ENCODE measurements at places on chromosomes 13 and 19. TPM values are rescaled to one million over a fixed set of nuclear protein-coding genes. Genes with fewer than 3 reads are reported as not detected.
A peak's percentile ranks its signal among the peaks of the same experiment; 100 is the strongest.

DNA sequence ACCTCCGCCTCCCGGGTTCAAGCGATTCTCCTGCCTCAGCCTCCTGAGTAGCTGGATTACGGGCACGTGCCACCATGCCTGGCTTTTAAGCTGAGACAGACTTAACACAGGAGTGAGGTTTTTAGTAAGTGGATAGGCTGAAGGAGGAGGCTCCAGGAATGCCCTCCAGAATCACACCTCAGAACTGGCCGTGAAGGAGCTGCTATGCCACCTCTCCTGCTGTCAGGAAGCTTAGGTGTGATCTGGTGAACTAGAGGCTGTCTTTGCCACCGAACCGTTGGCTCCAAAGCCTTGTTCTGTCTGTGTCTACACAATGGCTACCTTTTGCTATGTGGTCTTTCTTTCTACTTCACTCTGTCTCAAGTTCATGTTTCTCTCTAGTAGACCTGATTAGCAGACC lies 4.2 kb downstream of the PDCD2L start:
- H3K36me3 ChIP-seq: peaks cover 25% of the 10 kb centered on the region
- H3K27me3 ChIP-seq: no peaks in the 10 kb centered on the region
- no peak overlapping the region for H3K27ac ChIP-seq

DNA sequence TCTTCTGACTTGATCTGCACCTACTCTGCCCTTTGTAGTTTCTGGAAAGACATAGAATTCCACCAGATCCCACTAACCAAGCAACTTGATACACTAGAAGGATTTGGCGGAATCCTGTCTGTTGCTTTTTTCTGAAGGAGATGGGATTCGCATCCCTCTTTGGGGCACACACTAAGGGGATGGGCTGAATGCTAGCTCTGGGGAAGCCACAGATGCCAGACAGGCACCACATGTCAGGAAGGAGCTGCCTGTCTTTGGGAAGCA lies 52.1 kb downstream of the SERP2 start:
- H3K27ac ChIP-seq: no peak overlapping the region
- DNase-seq: no peak
- peaks cover 14% of the 10 kb centered on the region for H3K27me3 ChIP-seq
- no peak overlapping the region for H3K4me3 ChIP-seq
- no peaks in the 10 kb centered on the region for H3K36me3 ChIP-seq

ZNF837 gene
- total RNA-seq: 1.9 TPM

DNA sequence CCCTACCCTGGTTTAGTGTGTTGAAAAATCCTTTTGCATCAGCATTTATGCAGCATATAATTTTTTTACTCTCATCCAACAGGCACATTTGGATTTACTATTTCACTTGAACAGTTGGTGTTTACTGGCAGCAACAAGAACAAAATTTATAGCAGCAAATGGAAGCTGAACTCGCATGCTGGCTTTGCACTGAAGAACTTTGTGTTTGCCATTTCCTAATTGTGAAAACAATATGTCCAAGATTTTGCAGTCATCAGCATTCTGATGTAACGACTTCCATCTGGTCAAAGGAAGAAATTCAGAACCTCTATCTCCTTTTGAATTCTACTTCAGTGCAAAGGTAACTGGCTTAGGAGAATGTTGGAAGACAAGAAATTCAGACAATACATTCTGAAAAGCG lies 131.0 kb downstream of the DLEU7 start:
- no peak overlapping the region for H3K4me3 ChIP-seq
- no peak for DNase-seq
- H3K27me3 ChIP-seq: peaks cover 3% of the 10 kb centered on the region
- H3K36me3 ChIP-seq: no peaks in the 10 kb centered on the region
- H3K27ac ChIP-seq: no peak overlapping the region
- H3K4me1 ChIP-seq: peaks cover 18% of the 10 kb centered on the region

MAP4K1 gene
- total RNA-seq: 243 TPM

SLC10A2 gene
- not detected for total RNA-seq

- H3K27me3 ChIP-seq: peaks cover 4% of the 10 kb centered on the region
- no peaks in the 10 kb centered on the region for H3K36me3 ChIP-seq
- no peak for DNase-seq
- H3K4me3 ChIP-seq: no peak overlapping the region
- H3K27ac ChIP-seq: no peak overlapping the region
- H3K4me1 ChIP-seq: no peaks in the 10 kb centered on the region
Measured at GRCh38 chr13:108974686-108975085, 345.3 kb downstream of the MYO16 start.

DNA sequence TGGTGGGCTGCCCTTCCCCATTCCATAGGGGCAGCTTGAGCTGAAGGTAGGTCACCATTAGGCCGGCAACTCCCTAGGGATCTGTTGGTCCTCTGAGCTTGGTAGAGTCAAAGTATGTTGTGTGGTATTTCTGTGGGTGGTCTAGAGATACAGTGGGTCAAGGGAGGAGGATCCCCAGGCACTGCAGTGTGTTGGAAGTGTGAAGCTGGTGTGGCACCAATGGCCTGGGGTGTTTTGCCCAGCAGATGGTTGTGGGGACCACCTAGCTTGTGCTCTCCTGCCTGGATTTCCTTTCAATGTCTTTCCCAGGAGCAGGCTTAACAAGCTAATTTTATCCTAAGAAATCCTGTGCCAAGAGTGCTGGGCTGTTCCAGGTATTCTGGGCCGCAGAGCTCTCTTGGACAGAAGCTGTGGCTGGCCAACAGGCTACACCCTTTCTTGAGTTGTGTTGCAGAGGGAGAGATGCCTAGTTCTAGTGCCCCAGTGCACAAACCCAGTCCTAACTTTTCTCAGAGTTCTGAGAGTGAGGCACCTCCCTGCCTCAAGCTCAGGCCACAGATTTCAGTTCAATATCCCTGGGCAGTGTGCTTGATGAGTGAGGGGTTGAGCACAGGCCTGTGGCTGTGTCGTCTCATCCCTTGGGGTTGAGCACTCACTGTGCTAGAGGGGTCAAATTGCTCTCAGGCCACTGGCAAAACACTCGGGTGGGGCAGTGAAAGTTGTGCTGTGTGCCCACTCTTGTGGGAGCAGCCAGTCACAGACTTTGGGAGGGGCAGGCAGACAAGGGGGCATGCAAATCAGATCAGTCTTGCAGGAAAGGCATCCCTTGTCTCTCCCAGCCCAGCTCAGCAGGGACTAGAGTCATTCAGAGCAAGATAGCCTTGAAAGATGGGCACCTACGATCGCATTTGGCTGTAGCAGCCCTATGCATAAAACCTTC lies 1806.1 kb upstream of the MIR17HG start:
- H3K4me1 ChIP-seq: no peaks in the 10 kb centered on the region
- no peak overlapping the region for H3K4me3 ChIP-seq
- no peak overlapping the region for H3K27ac ChIP-seq

CEACAM19 gene
- total RNA-seq: 2.7 TPM

GRCh38 chr19:50413531-50413930 lies 5.2 kb upstream of the SPIB start:
- DNase-seq: no peak
- peaks cover 9% of the 10 kb centered on the region for H3K27me3 ChIP-seq
- H3K27ac ChIP-seq: no peak overlapping the region
- H3K4me1 ChIP-seq: peaks cover 8% of the 10 kb centered on the region
- peaks cover 11% of the 10 kb centered on the region for H3K36me3 ChIP-seq
- no peak overlapping the region for H3K4me3 ChIP-seq

POSTN gene
- not detected for total RNA-seq

GRCh38 chr19:19911150-19911549 lies 10.4 kb downstream of the ZNF93 start:
- H3K27ac ChIP-seq: no peak overlapping the region
- no peak overlapping the region for H3K4me3 ChIP-seq
- no peaks in the 10 kb centered on the region for H3K4me1 ChIP-seq
- no peaks in the 10 kb centered on the region for H3K36me3 ChIP-seq
- no peaks in the 10 kb centered on the region for H3K27me3 ChIP-seq

DNA sequence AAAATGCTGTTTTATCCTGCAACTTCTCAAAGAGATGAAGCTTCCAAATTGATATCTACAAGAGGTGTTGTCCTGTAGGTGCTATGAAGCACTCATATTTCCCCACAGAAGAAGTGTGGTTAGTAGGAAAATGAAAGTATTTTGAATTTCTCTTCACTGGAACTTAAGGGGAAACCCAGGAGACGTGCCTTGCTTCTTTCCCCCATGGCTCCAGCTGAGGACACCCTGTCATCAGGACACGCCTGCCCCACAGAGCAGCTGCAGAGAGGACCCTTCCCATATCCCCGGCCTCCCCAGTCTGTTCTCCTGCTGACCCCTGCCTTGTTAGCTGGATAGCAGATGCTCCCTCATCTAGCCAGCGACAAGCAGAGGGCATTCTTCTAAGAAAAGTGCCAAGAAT lies 371.3 kb downstream of the COG6 start:
- no peak for DNase-seq
- no peak overlapping the region for H3K27ac ChIP-seq
- no peaks in the 10 kb centered on the region for H3K27me3 ChIP-seq
- no peaks in the 10 kb centered on the region for H3K36me3 ChIP-seq

- DNase-seq: peak; percentile 90
- no peaks in the 10 kb centered on the region for H3K36me3 ChIP-seq
- H3K4me1 ChIP-seq: peaks cover 3% of the 10 kb centered on the region
- H3K27me3 ChIP-seq: no peaks in the 10 kb centered on the region
Measured at GRCh38 chr13:30408319-30409101, 13.8 kb upstream of the UBE2L5 start.

ZNF546 gene
- total RNA-seq: 18.0 TPM

CEACAM4 gene
- 0.53 TPM for total RNA-seq

IGSF23 gene
- not detected for total RNA-seq

DNA sequence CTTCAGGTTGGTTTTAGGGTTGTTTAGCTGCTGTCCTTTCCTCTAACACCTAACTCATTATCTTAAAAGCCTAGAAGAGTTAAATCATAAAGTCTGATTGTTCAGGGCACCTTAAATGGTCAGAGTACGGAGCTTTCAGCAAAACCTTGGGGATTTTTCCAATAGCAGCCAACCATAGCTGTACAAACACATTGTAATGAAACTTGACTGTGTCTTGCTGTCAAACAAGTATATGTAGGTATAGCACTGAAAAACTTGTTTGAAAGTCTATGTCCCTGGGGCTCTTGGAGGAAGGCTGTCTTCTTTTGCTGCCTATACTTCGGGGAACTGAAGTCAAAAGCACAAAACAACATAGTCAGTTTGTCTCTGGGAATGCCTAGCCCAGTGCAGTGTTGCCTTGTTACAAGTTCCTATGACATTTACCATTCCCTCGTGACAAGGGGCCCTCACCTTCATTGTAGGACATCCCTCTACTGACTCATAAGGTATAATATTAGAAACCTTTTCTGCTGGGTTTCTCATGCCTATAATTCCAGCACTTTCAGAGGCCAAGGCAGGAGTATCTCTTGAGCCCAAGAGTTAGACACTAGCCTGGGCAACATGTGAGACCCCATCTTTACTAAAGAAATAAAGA lies 474.5 kb upstream of the NBEA start:
- H3K4me3 ChIP-seq: no peak overlapping the region
- no peak overlapping the region for H3K27ac ChIP-seq
- no peaks in the 10 kb centered on the region for H3K27me3 ChIP-seq
- no peaks in the 10 kb centered on the region for H3K36me3 ChIP-seq

APBA3 gene
- 78.2 TPM for total RNA-seq

DNA sequence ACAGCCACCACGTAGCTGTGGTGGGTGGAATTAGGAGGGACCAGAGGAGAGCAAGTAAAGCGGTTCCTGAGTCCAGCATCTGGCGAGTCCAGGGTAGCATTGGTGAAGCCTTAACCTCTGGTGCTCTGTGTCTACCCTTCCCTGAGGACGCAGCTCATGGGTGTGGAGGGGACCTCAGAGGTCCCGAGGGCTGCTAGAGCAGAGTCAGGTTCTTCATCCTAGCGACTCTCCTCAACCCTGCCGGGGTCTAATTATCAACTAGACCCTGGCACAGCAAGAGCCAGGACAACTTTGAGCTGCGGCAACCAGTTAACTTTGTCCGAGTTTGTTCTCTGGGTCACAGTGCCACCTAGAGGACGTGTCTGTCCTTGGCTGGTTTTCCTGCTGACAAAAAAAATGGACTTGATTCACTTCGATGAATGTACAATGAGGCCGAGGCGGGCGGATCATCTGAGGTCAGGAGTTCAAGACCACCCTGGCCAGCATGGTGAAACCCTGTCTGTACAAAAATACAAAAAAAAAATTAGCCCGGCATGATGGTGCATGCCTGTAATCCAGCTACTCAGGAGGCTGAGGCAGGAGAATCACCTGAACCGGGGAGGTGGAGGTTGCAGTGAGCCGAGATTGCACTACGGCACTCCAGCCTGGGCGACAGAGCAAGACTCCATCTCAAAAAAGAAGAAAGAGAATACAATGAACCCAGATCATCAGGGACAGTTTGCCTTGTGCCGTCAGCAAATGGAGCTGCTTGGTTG lies 25.0 kb downstream of the TSSK6 start:
- peak overlapping the region; percentile 98 for H3K27ac ChIP-seq
- H3K4me3 ChIP-seq: no peak overlapping the region
- peaks cover 47% of the 10 kb centered on the region for H3K36me3 ChIP-seq
- peaks cover 32% of the 10 kb centered on the region for H3K4me1 ChIP-seq
- peak; percentile 83 for DNase-seq

- H3K4me1 ChIP-seq: no peaks in the 10 kb centered on the region
- H3K4me3 ChIP-seq: no peak overlapping the region
- no peak overlapping the region for H3K27ac ChIP-seq
- H3K36me3 ChIP-seq: no peaks in the 10 kb centered on the region
- no peaks in the 10 kb centered on the region for H3K27me3 ChIP-seq
Measured at GRCh38 chr13:79725841-79726240, 244.9 kb downstream of the NDFIP2 start.

DNA sequence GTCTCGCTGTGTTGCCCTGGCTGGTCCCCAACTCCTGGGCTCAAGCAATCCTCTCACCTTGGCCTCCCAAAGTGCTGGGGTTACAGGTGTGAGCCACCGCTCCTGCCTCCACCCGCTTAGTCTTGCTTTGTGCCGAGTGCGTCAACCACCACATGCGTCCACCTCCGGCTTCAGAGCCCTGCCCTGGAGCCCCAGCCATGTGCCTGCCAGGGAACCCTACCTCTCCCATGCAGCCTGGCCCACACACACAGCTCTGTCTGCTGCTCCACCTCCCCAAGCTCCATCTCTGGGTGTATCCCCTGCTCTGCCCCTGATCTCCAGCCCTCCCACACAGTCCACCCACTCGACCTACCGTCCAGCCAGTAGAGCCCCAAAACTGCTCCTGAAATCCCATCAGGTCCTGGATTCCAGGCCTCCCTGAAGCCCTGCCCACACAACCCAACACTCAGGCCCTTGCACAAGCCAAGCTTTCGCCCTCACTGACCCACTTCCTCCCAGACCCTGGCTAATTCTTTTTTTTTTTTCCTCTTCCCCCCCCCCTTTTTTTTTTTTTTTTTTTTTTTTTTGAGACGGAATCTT lies 9.6 kb downstream of the CYP2F1 start:
- no peak overlapping the region for H3K27ac ChIP-seq
- no peak overlapping the region for H3K4me3 ChIP-seq
- H3K4me1 ChIP-seq: peaks cover 49% of the 10 kb centered on the region
- DNase-seq: no peak
- no peaks in the 10 kb centered on the region for H3K27me3 ChIP-seq

PLK5 gene
- total RNA-seq: not detected

DNA sequence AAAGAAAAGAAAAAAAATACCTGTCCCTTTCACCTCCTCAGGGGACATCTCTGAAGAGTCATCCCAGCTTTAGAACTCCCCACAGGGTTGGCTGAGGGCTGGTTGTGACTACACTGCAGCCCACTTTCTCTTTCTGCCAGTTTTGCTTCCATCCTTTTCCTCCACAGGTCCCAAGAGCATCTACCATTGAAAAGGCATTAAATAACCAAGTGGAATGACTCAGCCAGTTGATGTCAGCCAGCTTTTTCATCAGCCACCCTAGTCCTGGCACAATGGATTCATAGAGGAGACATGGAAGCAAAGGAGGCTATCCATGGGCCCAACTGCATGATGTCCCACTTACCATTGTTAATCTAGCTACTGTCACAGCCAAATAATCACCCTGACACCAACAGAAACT lies 9.2 kb upstream of the RCBTB1 start:
- H3K4me1 ChIP-seq: no peaks in the 10 kb centered on the region
- no peaks in the 10 kb centered on the region for H3K27me3 ChIP-seq
- H3K27ac ChIP-seq: no peak overlapping the region
- H3K36me3 ChIP-seq: no peaks in the 10 kb centered on the region
- no peak for DNase-seq
- H3K4me3 ChIP-seq: no peak overlapping the region
